ENCODE measurements at places on chromosomes 13 and 19.

DNA sequence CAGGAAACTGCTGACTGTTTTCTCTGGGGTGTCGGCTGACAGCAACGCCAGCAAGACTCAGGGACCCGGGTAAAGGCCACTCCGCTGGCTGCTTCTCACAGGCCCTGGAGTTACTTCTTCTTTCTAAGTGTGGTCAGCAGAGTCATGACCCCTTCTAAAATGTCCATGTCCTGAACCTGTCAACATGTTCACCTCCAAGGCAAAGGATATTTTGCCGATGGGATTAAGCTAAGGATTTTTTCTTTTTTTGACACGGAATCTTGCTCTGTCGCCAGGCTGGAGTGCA lies 7.9 kb downstream of the PEX11G start:
- no peak for DNase-seq

DNA sequence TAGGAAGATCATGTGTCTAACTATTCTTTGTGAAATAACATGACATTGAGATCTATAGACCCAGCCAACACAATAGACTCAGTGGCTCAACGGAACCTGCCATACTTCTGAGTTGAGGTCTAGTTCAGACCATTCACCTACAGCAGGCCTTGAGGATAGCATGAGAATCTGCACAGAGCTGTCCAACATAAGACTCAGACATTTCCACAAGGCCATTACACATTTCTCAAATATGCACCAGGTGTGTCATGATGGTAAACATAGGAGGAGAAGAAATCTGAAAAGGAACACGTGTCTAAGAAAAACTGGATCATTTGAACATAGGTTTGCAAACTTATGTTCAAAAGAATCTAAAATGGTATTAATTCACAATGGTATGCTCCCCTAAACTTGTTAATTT lies 421.4 kb downstream of the SLITRK6 start:
- DNase-seq = no peak

- DNase-seq = no peak
Observed at GRCh38 chr19:5337708-5338655, 2.6 kb downstream of the PTPRS start.

DNA sequence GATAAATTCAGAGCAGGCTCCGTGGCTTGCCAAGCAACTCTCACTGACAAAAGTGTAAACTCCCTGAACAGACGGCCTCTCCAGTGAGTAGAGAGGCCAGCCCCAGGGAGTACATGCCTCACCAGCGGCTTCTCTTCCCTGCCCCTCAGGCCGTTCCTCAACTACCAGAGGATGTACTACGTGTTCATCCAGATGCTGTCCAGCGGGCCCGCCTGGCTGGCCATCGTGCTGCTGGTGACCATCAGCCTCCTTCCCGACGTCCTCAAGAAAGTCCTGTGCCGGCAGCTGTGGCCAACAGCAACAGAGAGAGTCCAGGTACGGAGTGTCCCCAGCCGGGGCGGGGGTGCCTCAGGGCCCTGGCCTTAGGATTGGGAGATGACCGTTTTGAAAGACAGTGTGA lies 93.4 kb upstream of the MCF2L start:
- no peak for DNase-seq

DNA sequence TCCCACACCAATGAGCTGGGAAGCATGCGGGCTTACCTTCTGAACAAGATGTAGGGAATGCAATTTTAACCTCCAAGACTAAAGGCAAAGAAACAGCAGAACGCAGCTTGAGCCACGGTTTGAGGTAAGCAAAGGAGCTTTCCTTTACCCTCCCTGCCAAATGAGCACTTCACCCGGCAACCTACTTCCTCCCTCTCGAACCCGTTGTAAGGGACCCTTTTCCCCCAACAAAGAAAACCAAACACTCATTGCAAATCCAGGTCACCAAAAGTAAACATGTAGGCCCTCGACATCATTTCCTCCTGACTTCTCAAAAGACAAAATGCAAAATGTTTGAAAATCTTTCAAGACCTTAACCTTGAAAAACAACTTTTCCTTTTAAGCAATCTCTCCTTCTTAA lies 65.3 kb downstream of the ABCC4 start:
- no peak for DNase-seq

- no peak for DNase-seq
Observed at GRCh38 chr19:16522559-16523377, 19.5 kb downstream of the CHERP start.

- DNase-seq = no peak
Observed at GRCh38 chr13:43227721-43228120, 204.3 kb downstream of the DNAJC15 start.

- DNase-seq = no peak
Observed at GRCh38 chr19:48196933-48197665, 26.6 kb downstream of the ZSWIM9 start.

Measured in CD4-positive, alpha-beta T cell treated with Interleukin-17A for 1 hour (primary cell).